Anterior cingulate cortex (tissue), 58 donors: ENCODE measurements at places on chromosomes 3 and 15.

- no peak for DNase-seq
Measured at GRCh38 chr3:183265834-183266417, 12.9 kb downstream of the B3GNT5 start.

- DNase-seq = no peak
Measured at GRCh38 chr3:67923796-67924195, 269.4 kb upstream of the SUCLG2 start.

DNA sequence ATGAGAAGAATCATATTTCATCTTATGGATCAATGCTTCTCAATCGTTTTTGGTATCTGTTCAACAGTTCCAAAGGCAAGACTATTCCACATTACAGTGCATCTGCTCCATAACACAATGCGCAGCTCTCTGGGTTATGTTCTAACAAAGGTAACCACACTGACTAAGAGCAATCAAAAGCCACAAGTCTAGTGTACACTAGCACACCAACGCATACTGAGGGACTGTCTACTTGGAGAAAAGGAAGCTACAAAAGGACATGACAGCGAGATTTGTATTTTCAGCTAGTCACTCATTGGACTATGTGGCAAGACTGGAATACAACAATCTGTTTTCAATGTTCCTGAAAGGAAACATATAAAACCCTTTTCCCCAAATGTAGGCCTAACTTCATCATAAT lies 35.8 kb downstream of the SETD2 start:
- no peak for DNase-seq

GRCh38 chr3:183369117-183369516 lies 59.3 kb downstream of the MCF2L2 start:
- no peak for DNase-seq

DNA sequence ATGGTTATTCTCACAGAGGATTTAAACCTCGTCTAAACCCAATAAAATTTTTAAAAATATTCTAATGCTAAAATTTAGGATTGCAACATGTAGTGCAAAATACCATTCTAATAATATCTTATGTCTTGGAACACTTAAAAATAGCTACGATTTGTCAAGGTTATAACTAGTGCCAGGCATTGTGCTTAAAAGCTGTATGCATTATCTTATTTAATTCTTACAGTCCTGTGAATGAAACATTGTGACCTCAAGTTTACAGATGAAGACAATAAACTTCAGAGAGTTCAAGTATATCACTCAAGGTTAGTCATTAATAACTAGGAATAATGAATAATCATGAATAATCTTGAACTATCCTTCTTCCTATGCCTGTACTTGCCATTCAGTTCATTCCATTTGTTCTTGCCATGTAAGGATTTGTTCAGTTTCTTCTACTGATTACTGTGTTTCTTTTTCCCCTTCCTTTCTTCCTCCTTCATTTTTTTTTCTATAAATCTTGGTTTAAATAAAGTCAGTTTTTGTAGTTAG lies 897.6 kb upstream of the NR2F2 start:
- no peak for DNase-seq

GRCh38 chr3:108642526-108642925 lies 53.0 kb downstream of the DZIP3 start:
- DNase-seq = no peak

DNA sequence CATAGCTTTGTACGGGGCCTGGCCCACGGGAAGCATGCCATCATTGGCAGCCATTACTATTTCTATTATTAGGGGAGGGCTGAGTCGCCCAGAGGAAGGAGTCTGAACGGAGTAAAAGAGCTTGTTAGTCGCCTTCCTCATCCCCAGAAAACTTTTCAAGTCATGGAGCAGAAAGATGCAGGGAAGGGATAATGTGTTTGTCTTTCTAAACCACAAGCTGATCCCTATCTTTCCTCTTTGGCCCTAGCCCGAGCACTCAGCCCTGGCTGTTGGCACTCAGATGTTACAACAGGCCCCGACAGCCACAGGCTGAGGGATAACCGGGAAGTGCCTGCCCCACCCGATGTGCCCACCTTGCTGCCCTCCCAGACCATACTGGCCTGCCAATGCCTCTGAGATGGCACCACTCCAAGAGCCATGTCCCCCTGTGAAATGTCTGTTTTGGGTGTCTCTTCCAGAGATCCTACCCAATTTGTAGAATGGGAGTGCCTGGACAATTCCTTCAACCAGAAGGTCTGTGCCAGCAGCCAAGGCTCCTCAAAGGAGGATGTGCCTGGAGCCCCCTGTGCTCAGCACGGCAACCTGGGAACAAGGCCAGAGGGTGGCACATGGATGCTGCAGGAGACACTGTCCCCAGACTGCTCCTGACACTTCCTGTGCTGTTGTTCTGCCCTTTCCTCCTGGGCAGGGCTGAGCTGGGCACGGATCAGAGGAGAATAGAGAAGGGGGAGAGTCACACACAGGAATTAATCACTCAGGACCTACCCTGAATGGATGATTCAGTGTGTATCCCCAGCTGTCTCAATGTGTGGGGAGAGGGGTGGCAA lies 10.8 kb downstream of the PAK6 start:
- DNase-seq = no peak

DNA sequence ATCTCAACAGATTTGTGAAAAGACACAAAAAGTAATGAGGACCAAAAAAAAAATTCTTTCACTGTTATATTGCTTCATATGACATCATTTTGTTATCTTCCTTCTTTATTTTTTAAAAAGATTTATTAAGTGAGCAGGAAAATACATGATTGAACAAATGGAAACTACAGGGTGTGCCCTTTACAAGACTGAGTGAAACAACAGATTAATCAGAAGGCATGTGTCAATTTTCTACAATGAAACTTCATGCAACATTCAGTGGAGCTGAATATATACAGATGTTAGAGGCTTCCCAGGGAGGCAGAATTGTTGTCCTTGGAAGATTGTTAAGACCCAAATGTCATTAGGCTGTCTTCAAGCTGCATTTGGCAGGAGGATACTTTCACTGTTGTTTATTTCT lies 28.4 kb upstream of the SLC2A2 start:
- no peak for DNase-seq
